ENCODE measurements at places on chromosomes 6 and 20. TPM values are rescaled to one million over a fixed set of nuclear protein-coding genes. Genes with fewer than 3 reads are reported as not detected.

- no peak for DNase-seq
Measured at GRCh38 chr6:169839029-169839481, 87.6 kb downstream of the ERMARD start.

GSTA3 gene
- not detected for polyA plus RNA-seq

DNA sequence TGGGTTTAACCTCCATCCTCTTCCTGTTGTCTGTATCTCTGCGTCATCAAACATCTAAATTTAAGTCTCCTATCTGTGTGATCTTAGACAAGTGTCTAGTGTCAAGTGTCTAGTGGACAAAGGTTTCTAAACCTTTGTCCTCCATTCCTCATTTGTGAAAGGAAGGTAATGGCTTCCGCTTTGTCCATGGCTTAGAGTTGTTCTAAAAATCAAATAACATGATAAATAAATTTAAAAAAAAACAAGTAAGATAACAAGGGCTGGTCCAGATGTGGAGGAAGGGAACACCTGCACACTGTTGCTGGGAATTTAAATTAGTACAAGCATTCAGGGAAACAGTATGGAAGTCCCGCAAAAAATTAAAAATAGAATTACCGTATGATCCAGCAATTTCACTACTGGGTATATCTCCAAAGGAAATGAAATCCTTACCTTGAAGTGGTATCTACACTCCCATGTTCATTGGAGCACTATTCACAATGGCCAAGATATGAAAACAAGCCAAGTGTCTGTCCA lies 17.6 kb upstream of the SERPINB1 start:
- DNase-seq = no peak

OPN5 gene
- not detected for polyA plus RNA-seq

GRCh38 chr6:109237077-109237985 lies 142.0 kb downstream of the CEP57L1 start:
- DNase-seq = no peak

COX7A2 gene
- 2,071 TPM for polyA plus RNA-seq

Data from right cardiac atrium (tissue), 5 donors.